ENCODE measurements at places on chromosomes 2 and 18. TPM values are rescaled to one million over a fixed set of nuclear protein-coding genes. Genes with fewer than 3 reads are reported as not detected.

IL1R1 gene
- total RNA-seq = 49.0 TPM

PLGLB2 gene
- total RNA-seq = 0.87 TPM

SERPINB3 gene
- not detected for total RNA-seq

ERFE gene
- total RNA-seq = 0.92 TPM

SEC11C gene
- 15.5 TPM for total RNA-seq

CPO gene
- total RNA-seq = 0.13 TPM

PLB1 gene
- total RNA-seq = 1.2 TPM

ANKRD30B gene
- not detected for total RNA-seq

GPR45 gene
- not detected for total RNA-seq

STPG4 gene
- 0.53 TPM for total RNA-seq

SCN9A gene
- 0.40 TPM for total RNA-seq

CSRNP3 gene
- total RNA-seq = 3.1 TPM

AFF3 gene
- under 0.01 TPM for total RNA-seq

LBH gene
- total RNA-seq = 31.3 TPM

CDK5R2 gene
- total RNA-seq = not detected

NT5DC4 gene
- total RNA-seq = not detected
